ENCODE measurements at places on chromosomes 3 and 15.

GRCh38 chr3:58323529-58324390, 8.9 kb upstream of the PXK start:
- DNase-seq: no peak

- no peak for DNase-seq
Measured at GRCh38 chr3:70863049-70863448, 550.6 kb upstream of the MDFIC2 start.

DNA sequence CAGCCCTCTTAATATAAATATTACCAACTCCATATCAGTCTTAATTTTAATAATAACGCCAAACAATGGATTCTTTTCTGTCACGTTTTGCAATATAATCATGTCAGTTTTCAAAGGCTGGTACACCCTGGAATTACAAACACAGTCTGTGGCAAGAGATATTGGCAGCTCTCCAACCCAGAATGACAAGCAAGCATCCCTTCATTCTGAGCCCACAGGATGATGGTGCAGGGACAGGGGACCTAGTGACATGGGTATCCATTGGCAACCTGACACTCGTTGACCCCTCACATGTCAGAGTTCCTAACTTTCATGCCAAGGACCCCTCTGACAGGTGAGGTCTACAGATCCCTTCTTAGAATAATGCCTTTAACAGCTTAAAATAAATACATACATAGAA, 154.5 kb upstream of the TSC22D2 start:
- DNase-seq: no peak

DNA sequence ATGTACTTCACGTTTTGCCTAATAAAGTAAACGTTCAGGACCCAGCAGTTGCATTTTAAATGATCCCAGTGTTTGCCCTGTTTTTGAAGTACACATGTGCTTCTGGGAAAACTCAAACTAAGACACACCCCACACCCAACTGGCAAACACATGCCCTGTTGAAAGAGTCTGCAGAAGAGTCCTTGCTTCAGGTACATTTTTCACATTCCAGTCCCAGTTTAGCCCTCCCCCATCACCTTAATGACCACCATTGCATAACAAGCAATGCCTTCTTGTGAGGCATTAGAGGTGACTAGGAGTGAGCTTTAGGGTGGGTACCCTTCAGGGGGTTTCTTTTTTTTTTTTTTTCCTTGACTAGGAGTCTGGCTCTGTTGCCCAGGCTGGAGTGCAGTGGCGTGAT, 322.3 kb downstream of the CNTN4 start:
- no peak for DNase-seq

GRCh38 chr3:47836986-47837385, 34.0 kb downstream of the DHX30 start:
- DNase-seq: no peak

- no peak for DNase-seq
Measured at GRCh38 chr3:129449279-129450115, 9.5 kb downstream of the IFT122 start.

DNA sequence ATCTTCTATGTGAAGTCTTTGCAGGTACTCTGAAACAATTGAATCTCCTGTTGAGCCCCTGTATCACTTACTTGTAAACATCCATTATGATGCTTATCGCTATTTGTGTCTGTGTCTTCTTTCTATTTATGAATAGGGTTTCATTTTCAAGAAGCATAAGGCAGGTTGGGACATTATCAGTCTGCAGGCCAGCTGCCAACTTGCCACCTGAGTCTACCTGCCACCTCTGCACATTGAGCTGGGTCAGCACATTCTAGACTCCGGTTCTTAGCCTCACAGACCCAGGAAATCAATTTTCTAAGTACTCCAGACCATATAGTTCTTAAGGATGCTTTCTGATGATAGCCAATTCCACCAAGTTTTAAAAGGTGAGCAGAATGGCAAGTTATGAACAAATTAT, 105.7 kb upstream of the MCTP2 start:
- DNase-seq: no peak

DNA sequence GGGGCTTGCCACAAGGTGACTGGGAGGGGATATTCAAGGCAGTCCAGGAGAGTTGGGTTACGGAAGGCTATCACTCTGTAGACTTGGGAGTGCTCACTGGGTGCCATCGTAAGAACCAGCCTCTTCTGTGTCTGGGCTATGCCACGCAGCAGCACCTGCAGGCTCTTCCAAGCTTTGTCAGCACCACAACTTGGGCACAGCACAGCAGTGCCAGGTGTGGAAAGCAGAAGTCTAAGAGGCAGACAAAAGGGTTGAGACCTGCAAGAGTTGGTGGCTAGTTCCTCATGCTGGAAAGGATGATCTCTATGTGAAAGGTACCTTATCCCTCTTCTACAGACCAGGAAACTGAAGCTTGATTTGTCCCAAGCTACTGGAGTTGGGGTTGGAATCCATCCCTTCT, 15.8 kb downstream of the CX3CR1 start:
- DNase-seq: no peak

GRCh38 chr15:90181776-90182175, 19.4 kb upstream of the SEMA4B start:
- no peak for DNase-seq

- no peak for DNase-seq
Measured at GRCh38 chr3:57796261-57796660, 40.2 kb downstream of the SLMAP start.

- DNase-seq: no peak
Measured at GRCh38 chr3:60177726-60178125, 1073.5 kb downstream of the FHIT start.

Measured in kidney epithelial cell (primary cell).